ENCODE measurements at places on chromosomes 11 and 22.

GRCh38 chr22:29701155-29701999, 18.4 kb upstream of the CABP7 start:
- ATAC-seq: peak; percentile 43

DNA sequence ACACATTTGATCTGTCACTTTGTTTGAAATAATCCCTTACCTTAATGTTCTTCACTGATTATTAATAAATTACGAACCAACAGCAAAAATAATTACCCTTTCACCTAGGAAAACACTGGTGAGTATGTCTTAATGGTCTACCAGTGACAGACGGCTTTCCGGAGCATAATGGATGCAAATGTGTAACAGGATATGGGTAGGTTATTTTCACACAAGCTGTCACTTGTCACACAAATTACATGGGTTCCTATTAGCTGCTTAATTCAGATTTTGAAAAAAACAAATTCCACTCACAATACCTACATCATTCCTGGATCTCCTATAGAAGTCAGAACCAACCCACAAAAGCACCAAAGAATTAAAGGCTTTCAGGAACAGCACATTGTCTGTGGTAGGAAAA, 127.9 kb downstream of the WT1 start:
- no peak for ATAC-seq

GRCh38 chr11:119739975-119740374, 11.0 kb upstream of the NECTIN1 start:
- ATAC-seq: no peak

DNA sequence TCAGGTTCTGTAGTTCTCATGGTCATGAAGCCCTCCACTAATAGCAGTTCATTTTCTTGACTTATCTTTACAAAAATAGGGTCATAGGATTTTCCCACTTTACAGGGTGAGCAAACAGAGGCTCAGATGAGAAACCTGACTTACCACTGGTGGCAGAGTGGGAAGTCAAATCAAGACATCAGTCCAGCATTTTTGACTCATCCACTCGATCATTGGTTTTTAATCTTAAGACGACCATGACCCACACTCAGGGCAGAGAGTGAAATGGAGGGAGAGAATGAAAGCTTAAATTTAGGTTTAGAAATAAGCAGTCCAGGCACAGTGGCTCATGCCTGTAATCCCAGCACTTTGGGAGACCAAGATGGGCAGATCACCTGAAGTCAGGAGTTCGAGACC, 42.1 kb downstream of the RTL6 start:
- ATAC-seq: peak; percentile 77

DNA sequence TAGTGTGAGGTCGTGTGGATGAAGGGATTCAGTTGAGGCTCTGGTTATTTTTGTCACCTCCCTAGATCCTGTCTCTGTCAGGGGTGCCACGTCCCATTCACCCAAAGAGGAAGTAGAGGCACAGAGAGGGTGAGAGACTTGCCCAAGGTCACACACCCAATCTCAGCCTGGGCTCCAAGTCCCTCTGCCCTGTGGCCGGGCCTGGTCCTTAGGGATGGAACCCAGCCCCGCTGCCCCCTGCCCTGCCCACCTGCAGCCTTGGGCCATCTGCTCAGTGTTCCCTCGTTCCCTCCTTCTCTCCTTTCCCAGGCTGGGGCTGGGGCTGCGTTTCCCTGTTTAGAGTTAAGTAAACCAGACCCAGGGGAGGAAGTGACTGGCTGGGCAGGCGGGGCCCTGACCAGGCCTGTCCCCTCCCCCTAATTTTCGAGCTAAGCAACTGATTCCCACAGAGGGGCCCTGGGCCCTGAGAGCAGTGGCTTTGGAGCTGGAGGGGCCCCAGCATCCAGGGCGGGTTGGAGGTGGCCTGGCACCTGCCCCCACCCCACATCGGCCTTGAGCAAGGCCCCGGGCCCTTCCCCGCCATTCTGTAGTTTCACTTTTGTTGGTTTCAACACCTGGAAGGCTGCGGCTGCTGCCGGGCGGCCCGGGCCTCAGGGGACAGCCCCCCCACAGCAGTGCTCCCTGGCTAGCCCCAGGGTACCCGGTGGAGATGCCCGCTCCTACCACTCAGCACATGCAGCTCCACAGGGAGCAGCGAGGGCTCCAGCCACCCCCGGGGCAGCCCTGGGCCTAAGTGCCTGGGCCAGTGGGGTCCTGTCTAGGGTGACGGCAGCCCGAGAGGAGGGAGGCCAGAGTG, 1.5 kb downstream of the TCIRG1 start:
- peak; percentile 62 for ATAC-seq

GRCh38 chr11:17294033-17294432, 17.5 kb downstream of the NUCB2 start:
- ATAC-seq: peak; percentile 28
